ENCODE measurements at places on chromosomes 11 and 22.

- DNase-seq = no peak
These were observed 87.9 kb downstream of the OSBP2 start for GRCh38 chr22:30782613-30783012.

- DNase-seq = no peak
These were observed 119.1 kb upstream of the LRRC4C start for GRCh38 chr11:41578421-41579051.

GRCh38 chr11:9142732-9143131, 51.3 kb upstream of the SCUBE2 start:
- DNase-seq = no peak

DNA sequence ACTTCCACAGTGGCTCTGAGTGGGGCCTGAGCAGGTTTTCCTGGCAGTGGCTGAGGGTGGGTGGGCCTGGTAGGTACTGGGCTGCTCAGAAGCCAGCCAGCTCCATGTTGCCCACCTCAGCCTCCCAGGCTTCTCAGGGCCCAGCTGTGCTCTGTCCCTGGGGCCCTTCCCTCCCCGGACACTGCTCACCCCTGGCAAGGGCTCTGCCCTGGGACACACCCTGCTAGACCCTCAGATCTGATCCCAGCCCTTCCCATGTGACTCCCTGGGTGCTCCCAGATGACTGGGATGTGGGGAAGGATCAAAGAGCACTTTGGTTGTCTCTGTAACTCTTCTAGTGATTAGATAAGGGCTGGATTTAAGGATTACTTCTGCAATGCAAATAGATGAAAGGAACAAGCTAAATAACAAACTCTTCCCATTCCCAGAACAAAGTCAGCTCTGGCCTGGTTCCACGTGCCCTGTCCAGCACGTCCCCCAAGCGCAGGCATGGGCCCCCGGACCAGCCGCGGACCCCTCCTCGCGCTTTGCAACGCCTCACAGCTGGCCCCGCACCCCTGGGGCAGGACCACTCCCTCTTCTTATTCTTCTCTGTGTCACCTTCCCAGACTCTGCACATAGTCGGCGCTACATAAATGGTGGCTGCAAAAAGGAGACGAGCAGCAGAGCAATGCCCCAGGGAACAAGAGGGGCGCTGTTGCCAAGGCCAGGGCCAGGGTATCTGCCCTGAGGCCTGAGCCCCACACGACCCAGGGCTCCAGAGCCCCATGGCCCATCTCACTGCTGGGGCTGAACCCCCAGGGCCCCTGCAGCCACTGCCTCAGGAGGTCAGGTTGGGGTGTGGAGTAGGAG, 5.7 kb upstream of the KRTAP5-6 start:
- no peak for DNase-seq

DNA sequence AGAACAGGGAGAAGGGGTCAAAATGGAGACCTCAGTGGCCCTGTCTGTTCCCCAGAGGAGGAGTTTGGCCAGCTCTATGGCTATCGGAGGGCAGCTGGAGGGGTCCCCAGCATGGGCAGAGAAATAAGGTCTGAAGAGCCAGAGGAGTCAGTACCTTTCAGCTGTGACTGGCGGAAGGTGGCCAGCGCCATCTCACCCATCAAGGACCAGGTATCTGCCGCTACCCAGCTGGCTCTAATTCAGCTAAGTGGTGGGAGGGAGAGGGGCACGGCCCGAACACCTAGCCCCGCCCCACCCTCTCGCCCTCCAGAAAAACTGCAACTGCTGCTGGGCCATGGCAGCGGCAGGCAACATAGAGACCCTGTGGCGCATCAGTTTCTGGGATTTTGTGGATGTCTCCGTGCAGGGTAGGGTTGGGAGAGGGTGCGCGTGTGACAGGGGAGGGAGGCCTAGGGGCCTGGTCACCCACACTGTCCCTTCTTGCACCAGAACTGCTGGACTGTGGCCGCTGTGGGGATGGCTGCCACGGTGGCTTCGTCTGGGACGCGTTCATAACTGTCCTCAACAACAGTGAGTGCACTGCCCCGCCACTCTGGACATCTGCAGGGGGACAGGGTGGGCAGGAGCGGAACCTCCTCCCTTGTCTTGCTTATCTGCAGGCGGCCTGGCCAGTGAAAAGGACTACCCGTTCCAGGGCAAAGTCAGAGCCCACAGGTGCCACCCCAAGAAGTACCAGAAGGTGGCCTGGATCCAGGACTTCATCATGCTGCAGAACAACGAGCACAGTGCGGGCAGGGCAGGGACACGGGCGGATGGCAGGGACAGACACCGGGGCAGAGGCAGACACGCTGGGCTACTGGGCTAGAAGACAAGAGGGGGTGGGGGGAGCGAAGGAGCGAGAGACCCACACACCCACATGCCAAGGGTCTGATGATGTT, 2.8 kb downstream of the CTSW start:
- DNase-seq = no peak

GRCh38 chr11:96084610-96085318, 160.9 kb upstream of the MTMR2 start:
- no peak for DNase-seq

- no peak for DNase-seq
These were observed 122.7 kb downstream of the DBX1 start for GRCh38 chr11:20037396-20038153.

GRCh38 chr11:112844517-112844916, 116.7 kb upstream of the NCAM1 start:
- DNase-seq = no peak

DNA sequence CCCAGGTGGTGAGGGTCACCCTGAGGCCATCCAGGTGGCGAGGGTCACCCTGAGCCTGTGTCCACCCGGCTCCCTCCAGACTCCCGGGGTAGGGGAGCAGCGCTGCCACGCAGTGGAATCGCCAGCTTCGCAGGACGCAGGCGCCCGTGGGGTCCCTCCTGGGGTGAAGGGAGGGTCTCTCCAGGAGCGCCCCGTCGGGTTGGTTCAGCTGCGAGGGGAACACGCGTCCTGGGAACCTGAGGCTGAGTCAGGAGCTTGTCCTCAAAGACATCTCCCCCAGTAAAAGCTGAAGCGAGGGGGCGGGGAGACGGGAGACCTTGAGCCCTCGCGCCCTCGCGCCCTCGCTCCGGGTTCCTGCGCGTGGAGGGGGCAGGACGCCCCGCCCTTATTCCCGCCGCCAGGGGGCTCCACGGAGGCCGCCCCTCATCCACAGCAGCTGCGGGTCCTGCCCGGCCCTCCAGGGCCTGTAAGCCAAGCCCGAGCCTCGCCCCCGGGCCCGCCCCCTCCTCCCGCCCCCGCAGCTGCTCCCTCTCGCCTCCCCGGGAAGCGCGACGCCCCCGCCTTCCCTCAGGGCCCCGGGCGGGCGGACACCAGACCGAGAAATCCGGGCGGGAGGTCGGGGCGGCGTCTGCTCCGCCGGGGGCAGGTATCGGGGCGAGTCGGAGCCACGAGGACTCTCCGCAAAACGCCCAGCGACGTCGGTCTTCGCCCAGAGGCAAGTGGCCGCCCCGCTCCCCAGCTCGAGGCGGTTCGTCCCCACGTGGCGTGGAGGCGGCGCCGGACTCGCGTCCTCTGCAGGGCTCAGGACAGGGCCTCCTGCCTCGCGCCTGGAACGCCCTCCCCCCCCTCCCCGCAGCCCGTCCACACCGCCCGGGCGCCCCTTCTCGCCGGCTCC, 22.8 kb downstream of the PIM3 start:
- DNase-seq = no peak

DNA sequence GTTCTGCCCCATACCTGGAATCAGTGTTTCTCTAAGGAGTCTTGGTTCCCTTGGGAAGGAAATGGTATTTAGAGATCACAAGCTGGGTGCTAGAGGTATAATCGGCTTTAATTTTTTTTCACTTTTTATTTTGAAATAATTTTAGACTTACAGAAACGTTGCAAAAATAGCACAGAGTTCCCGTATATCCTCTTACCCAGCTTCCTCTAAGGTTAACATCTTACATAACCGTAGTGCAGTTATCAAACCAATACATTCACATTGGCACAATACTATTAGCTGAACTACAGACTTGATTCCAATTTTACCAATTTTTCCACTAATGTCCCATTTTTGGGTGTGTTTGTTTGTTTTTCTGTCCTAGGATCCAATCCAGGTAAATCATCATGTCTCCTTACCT, 63.8 kb downstream of the RBX1 start:
- DNase-seq = no peak

DNA sequence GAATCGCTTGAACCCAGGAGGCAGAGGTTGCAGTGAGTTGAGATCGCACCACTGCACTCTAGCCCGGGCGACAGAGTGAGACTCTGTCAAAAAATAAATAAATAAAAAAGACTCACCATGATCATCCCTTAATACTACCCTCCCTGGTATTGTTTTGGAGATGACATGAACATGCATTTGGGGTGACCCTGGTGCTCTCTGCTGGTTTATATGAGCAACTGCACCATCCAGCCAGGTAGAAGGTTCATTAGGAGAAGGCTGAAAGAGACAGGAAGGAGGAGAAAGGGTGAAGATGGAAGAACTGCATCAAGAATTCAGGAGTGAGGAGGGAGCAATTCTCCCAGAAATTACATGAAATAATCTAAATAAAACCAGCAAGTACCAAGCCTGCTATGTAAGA, 37.8 kb downstream of the SLC5A1 start:
- DNase-seq = no peak

DNA sequence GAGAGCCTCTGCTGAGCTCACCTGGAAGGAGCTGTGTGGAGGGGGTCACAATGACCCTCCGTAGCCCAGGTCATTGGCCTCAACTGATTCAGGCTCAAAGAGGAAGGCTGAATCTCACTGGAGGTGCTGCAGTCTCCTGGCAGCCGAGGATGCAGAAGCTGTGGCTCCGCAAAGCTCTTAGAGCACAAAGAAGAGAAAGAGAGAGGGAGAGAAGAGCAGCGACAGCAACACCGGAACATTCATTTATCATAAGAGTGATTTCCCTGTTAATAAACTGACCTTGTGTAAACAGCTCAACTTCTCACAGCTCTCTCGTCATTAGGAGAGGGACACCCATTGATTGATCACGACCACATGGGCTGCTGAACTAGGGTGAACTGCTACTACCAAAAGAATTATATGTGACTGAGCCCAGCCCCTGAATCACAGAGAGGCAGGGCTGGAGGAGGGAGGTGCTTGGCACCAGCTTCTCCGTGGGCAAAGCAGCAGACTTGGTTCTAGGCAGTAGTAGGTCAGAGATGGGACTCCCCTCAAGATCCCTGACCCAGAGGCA, 281.7 kb downstream of the NXPE2 start:
- no peak for DNase-seq

DNA sequence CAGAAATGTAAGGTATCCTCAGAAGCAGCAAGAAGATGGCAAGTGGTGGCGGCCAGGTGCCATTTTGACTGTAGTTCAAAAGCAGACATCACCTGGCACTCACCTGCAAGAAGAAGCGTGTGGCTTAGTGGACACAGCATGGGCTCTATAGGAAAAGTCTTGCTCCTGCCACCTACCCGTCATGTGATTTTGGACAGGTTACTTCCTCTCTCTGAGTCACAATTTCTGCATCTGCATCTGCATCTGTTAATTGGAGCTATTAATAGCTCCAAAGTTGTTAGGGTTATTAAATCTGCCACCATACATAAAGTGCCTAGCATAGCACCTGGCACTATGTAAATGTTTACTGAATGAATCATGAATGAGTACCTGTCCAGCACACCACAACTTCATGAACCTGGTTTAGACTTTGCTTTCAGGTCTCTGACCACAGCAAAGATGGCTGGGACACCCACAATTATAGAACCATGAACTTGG, 16.8 kb downstream of the RAB30 start:
- DNase-seq = no peak
